ENCODE measurements at places on chromosomes 6 and 20.

GRCh38 chr20:17860301-17861197, 108.0 kb downstream of the SNX5 start:
- H3K4me3 ChIP-seq = no peak overlapping the region
- H3K36me3 ChIP-seq = no peaks in the 10 kb centered on the region
- H3K27me3 ChIP-seq = no peaks in the 10 kb centered on the region

DNA sequence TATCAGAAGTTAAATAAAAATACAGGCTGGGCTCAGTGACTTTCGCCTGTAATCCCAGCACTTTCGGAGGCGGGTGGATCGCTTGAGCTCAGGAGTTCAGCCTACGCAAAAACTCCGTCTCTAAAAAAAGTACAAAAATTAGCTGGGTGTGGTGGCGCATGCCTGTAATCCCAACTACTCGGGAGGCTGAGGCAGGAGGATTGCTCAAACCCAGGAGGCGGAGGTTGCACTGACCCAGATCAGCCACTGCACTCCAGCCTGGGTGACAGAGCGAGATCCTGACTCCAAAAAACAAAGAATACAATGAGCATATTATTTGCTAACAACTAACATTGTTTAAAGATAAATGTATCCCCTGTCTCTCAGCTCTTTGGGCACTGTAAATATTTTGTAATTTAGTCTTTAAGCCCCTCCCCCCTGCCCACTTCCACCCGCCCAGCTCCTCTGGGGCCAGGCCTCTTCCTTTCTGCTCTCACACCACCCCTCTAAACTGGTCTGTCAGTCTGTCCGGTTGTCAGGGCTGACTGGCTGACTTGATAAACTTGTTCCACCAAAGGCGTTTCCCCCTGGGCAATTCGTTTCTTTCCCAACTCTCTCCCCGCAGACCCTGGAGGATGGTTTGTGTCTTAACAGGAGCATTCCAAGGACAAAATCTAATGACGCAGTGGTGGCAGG, 62.4 kb upstream of the QKI start:
- no peak overlapping the region for H3K27ac ChIP-seq
- no peak for DNase-seq
- H3K4me3 ChIP-seq = no peak overlapping the region
- no peaks in the 10 kb centered on the region for H3K36me3 ChIP-seq
- H3K4me1 ChIP-seq = peaks cover 26% of the 10 kb centered on the region

GRCh38 chr6:122472022-122472340, 374 bp upstream of the SERINC1 start:
- H3K27me3 ChIP-seq = no peaks in the 10 kb centered on the region
- H3K4me3 ChIP-seq = peak overlapping the region; percentile 99
- peak overlapping the region; percentile 96 for H3K27ac ChIP-seq
- H3K4me1 ChIP-seq = peaks cover 16% of the 10 kb centered on the region
- 0 out of 2 replicates have a peak, but pooled peaks cover 9% of the 10 kb centered on the region for H3K36me3 ChIP-seq

DNA sequence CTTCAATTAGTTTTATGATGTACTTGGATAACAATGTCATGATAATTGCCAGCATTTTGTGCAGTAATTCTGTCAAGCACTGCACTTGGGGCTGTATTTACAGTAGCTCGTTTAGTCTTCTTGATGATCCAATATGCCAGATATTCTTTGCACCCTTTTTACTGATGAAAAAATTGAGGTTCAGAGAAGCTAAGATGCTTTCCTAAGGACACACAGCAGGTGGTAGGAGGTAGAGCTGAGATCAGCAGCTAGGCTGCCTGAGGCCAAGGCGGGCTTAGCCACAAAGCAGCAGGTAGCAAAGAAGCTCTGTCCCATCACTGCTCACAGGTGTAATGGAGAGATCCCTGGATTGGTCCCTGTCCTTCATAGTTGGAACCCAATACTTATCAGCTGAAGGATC, 33.3 kb downstream of the SUMO4 start:
- peak; percentile 15 for DNase-seq
- 0 out of 2 replicates have a peak, but pooled peaks cover 10% of the 10 kb centered on the region for H3K4me1 ChIP-seq
- H3K4me3 ChIP-seq = no peak overlapping the region
- no peaks in the 10 kb centered on the region for H3K36me3 ChIP-seq
- no peak overlapping the region for H3K27ac ChIP-seq
- H3K27me3 ChIP-seq = no peaks in the 10 kb centered on the region

GRCh38 chr20:16171180-16171579, 402.1 kb downstream of the KIF16B start:
- no peak overlapping the region for H3K27ac ChIP-seq
- H3K27me3 ChIP-seq = no peaks in the 10 kb centered on the region
- no peak overlapping the region for H3K4me3 ChIP-seq
- DNase-seq = no peak
- H3K36me3 ChIP-seq = no peaks in the 10 kb centered on the region
- H3K4me1 ChIP-seq = no peaks in the 10 kb centered on the region
